ENCODE measurements at places on chromosomes 13 and 19. TPM values are rescaled to one million over a fixed set of nuclear protein-coding genes. Genes with fewer than 3 reads are reported as not detected.

DNA sequence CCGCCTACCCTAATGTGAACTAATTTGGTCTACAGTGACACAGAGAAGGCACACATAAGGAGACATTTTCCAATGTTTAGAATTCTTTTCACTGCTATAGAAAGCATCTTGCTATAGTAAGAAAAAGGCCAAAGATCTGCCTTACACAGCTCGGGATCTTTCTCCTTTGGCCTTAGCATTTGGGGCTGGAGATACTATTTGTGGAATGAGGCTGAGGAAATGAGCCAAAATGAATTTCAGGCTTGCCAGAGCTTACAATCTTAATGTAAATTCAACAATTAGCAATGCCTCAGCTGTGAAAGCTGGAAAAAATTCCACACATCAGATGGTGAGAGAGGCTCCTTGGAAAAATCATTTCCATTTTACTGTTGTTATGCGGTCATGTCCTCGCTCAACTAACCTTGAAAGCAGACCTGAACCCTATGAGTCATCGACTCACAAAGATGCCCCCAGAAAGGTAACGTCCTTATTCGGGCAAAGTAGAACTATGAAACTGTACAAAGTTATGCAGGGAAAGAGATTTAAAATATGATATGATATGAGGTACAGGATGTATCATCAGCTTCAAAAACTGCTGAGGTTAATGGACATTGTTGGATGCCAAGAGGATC lies 324.5 kb upstream of the NBEA start:
- H3K4me1 ChIP-seq: peaks cover 16% of the 10 kb centered on the region
- H3K27ac ChIP-seq: no peak overlapping the region
- H3K4me3 ChIP-seq: no peak overlapping the region
- H3K27me3 ChIP-seq: no peaks in the 10 kb centered on the region

The LYL1 gene
- total RNA-seq: 6.9 TPM

- H3K36me3 ChIP-seq: no peaks in the 10 kb centered on the region
- peak overlapping the region; percentile 74 for H3K27ac ChIP-seq
- no peaks in the 10 kb centered on the region for H3K27me3 ChIP-seq
- DNase-seq: no peak
Observed at GRCh38 chr13:27964741-27965323, 4.3 kb downstream of the CDX2 start.

The PSG2 gene
- not detected for total RNA-seq

GRCh38 chr13:65264066-65264465 lies 1966.1 kb downstream of the PCDH9 start:
- H3K4me1 ChIP-seq: no peaks in the 10 kb centered on the region
- no peak overlapping the region for H3K27ac ChIP-seq
- H3K36me3 ChIP-seq: no peaks in the 10 kb centered on the region
- H3K27me3 ChIP-seq: no peaks in the 10 kb centered on the region
- DNase-seq: no peak

DNA sequence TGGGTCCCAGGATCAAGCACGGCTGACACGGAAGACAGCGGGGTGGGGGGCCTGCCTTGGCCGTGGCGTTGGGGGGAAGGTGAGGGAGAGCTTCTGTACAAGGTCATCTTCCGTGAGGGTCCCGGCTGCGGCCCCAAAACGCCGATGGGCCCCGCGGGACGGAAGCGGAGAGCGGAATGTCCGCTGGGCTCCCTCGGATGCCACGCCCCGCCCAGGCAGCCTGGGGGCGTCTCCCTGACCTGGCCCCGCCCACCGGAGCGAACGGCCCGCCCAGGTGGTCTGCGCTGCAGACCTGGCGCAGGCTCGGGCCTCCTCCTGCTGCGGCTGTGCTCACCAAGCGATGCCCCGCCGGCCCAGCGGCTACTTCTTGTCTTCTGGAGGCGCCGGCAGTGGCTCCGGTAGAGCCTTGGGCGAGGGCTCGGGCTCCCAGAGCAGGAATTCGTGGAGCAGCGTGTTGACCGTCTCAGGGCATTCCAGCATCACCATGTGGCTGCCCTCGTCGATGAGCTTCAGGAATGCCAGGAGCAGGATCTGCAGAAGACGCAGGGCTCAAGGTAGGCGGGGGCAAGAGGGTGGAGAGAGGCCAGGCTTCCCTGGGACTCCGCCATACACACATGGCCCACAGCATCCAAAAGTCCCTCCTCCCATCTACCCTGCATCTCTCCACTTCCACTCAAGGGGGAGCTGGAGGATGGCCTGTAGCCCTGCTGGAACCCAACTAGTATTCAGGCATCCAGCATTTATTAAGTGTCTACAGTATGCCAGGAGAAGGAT lies 10.7 kb downstream of the ABHD8 start:
- peak overlapping the region; percentile 17 for H3K4me3 ChIP-seq
- no peaks in the 10 kb centered on the region for H3K36me3 ChIP-seq
- DNase-seq: peak; percentile 63
- H3K4me1 ChIP-seq: no peaks in the 10 kb centered on the region

GRCh38 chr19:40263440-40264313 lies 21.5 kb downstream of the AKT2 start:
- no peaks in the 10 kb centered on the region for H3K27me3 ChIP-seq
- H3K36me3 ChIP-seq: no peaks in the 10 kb centered on the region

The MISP gene
- 0.99 TPM for total RNA-seq

DNA sequence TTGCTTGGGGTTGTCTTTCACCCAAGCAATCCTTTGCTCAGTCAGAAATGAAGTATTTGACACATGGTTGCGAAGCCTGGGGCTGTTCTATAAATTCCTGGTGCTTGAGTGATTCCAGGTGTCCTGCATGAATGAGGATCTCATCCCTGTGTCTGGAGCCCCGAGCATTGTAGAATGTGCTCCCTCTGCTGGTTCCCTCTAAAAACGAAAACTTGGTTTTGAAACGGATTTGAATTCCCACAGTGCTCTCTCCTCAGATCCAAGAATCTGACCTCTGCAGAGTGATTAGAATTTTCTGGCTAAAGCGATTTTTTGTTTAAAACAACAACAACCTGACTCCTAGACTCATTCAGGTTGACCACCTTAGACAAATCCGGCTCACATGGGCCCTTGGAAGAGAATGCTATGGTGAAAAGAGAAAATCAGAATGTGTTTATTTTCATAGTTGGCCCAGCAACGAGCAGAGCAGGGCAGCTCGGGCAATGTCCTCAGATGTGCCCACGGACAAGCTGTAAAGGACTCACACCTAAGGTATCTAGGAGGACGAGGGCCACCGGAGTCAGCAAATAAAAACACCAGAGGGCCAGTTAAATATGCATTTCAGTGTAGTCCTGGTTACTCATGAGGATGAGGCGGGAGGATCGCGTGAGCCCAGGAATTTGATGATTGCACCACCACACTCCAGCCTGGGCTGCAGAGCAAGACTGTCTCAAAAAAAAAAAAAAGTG lies 8.7 kb upstream of the ATP12A start:
- peaks cover 5% of the 10 kb centered on the region for H3K4me1 ChIP-seq
- H3K27ac ChIP-seq: no peak overlapping the region
- no peaks in the 10 kb centered on the region for H3K27me3 ChIP-seq
- no peak overlapping the region for H3K4me3 ChIP-seq
- no peaks in the 10 kb centered on the region for H3K36me3 ChIP-seq

DNA sequence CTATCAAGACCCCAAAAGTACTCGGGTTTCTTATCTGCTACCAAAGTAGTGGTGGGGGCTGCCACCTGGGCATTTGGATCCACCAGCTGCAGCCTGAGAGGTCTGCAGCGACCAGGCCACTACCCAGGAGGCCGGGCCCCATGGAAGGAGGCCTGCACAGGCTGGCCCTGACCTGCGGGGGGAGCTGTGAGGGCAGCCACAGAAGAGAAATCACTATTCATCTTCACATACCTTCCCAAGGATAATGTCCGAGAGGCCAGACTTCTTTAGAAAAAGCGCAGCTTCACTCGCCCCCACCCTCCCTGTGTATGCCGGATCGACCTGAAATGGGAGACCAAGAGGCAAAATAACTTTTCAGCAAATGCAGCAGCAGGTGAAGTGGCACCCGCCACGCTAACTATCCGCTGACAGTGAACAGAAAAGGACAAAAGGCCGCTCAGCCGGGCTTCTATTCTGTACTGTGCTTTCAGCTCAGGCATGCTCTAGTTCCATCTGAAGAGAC lies 30.1 kb downstream of the EPS15L1 start:
- no peak for DNase-seq
- H3K27ac ChIP-seq: no peak overlapping the region
- no peaks in the 10 kb centered on the region for H3K27me3 ChIP-seq
- peaks cover under 1% of the 10 kb centered on the region for H3K36me3 ChIP-seq

DNA sequence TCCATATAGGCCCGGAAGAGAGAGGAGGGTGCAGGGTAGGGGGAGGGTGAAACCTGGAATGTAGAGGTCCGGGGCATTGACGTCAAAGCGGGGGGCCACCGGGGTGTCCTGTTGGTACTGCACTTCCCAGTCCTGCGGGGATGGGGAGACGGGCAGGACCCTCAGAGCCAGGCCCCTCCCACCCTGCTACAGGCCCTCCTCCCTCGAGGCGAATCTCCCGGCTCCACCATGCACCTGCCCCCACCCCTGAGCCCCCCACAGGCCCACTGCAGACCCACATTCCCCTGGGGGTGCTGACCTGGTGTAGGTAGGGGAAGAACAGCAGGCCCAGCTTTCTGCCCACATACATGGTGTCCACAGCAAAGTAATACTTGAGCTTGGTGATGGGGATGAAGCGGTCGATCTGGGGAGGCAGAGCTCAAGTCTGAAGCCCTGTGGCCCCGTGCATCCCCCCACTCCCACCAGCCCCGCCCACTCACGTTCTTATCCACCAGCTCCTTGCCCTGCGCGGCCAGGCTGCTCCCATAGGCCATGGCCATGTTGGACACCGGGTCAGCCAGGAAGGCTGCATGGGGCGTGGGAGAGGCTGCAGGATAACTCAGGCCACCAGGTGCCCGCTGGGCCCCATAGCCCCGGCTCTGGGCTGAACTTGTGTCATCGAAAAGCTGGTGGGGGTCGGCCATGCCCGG lies 5.0 kb downstream of the C19orf33 start:
- H3K4me3 ChIP-seq: no peak overlapping the region
- peaks cover 16% of the 10 kb centered on the region for H3K4me1 ChIP-seq
- H3K27ac ChIP-seq: no peak overlapping the region
- H3K36me3 ChIP-seq: no peaks in the 10 kb centered on the region
- no peaks in the 10 kb centered on the region for H3K27me3 ChIP-seq
- no peak for DNase-seq

- H3K36me3 ChIP-seq: peaks cover 8% of the 10 kb centered on the region
- DNase-seq: no peak
- no peaks in the 10 kb centered on the region for H3K27me3 ChIP-seq
- H3K4me1 ChIP-seq: peaks cover 34% of the 10 kb centered on the region
Observed at GRCh38 chr13:45332831-45333219, 8.2 kb downstream of the TPT1 start.

The F2RL3 gene
- 1.6 TPM for total RNA-seq

The SIGLEC5 gene
- total RNA-seq: not detected

- H3K4me3 ChIP-seq: no peak overlapping the region
- no peaks in the 10 kb centered on the region for H3K27me3 ChIP-seq
- H3K36me3 ChIP-seq: no peaks in the 10 kb centered on the region
- DNase-seq: no peak
Observed at GRCh38 chr19:38583219-38583984, 34.4 kb downstream of the MAP4K1 start.

The ADAMTSL5 gene
- 1.3 TPM for total RNA-seq

GRCh38 chr13:70634893-70635292 lies 526.6 kb upstream of the KLHL1 start:
- H3K36me3 ChIP-seq: no peaks in the 10 kb centered on the region
- H3K4me3 ChIP-seq: no peak overlapping the region
- H3K4me1 ChIP-seq: no peaks in the 10 kb centered on the region
- DNase-seq: no peak

GRCh38 chr13:69955271-69955670 lies 152.4 kb upstream of the ATXN8OS start:
- H3K4me3 ChIP-seq: no peak overlapping the region
- H3K27me3 ChIP-seq: no peaks in the 10 kb centered on the region
- no peaks in the 10 kb centered on the region for H3K4me1 ChIP-seq
- no peaks in the 10 kb centered on the region for H3K36me3 ChIP-seq

- DNase-seq: no peak
- no peak overlapping the region for H3K4me3 ChIP-seq
- no peaks in the 10 kb centered on the region for H3K27me3 ChIP-seq
- H3K36me3 ChIP-seq: no peaks in the 10 kb centered on the region
Observed at GRCh38 chr13:109346060-109346459, 440.3 kb downstream of the IRS2 start.

DNA sequence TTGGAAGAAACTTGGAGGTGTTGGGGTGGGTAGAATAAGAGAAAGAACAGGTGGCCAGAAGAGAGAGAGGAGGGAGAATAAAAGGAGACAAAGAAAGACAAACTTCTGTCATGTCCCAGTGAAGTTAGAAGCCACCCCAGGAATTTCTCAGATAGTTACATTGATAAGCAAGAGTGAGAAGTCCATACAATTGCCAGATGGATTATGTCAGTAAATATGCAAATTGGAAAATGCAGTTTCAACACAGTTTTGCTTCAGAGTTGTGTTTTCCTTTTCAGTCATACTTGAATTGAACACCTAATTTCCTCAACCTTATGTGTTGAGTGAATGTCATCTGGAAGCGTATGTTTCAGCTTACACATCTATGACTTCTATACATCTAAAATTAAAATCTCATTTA lies 139.2 kb downstream of the RXFP2 start:
- no peaks in the 10 kb centered on the region for H3K4me1 ChIP-seq
- H3K27ac ChIP-seq: no peak overlapping the region

The PSG7 gene
- total RNA-seq: not detected

The FGF21 gene
- total RNA-seq: not detected

GRCh38 chr13:34338102-34338501 lies 520.2 kb downstream of the RFC3 start:
- no peak overlapping the region for H3K27ac ChIP-seq
- H3K36me3 ChIP-seq: no peaks in the 10 kb centered on the region
- no peak overlapping the region for H3K4me3 ChIP-seq
- no peaks in the 10 kb centered on the region for H3K27me3 ChIP-seq
- no peak for DNase-seq

- DNase-seq: no peak
- no peak overlapping the region for H3K27ac ChIP-seq
- no peaks in the 10 kb centered on the region for H3K36me3 ChIP-seq
- peaks cover 28% of the 10 kb centered on the region for H3K4me1 ChIP-seq
- no peaks in the 10 kb centered on the region for H3K27me3 ChIP-seq
Observed at GRCh38 chr19:3521104-3521445, 15.0 kb downstream of the FZR1 start.

GRCh38 chr19:55581145-55581822 lies 636 bp upstream of the ZNF579 start:
- H3K4me1 ChIP-seq: peaks cover 36% of the 10 kb centered on the region
- H3K27ac ChIP-seq: peak overlapping the region; percentile 71
- peak overlapping the region; percentile 96 for H3K4me3 ChIP-seq
- no peak for DNase-seq

The ZNF581 gene
- total RNA-seq: 16.8 TPM

The CCDC70 gene
- total RNA-seq: not detected
